ENCODE measurements at places on chromosomes 4 and X.

GRCh38 chrX:73758250-73758649 is 195.3 kb downstream of the CHIC1 start:
- DNase-seq = no peak

- DNase-seq = no peak
Measured at GRCh38 chr4:140096483-140096861, 57.5 kb downstream of the MAML3 start.

DNA sequence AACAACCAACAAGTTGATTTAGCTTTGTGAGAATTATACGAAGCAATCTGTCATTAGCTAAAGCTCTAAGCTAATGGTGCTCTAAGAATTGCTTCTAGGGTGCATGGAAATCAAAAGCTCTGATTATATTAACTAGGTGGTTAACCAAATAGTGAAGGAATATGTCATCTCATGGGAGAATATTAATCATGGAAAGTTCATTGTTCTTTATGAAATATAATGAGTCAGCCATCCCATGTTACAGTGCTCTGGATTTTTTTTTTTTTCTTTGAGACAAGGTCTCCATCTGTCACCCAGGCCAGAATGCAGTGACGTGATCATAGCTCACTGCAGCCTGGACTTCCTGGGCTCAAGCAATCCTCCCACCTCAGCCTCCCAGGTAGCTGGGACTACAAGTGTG is 10.5 kb downstream of the DCAF8L2 start:
- no peak for DNase-seq

DNA sequence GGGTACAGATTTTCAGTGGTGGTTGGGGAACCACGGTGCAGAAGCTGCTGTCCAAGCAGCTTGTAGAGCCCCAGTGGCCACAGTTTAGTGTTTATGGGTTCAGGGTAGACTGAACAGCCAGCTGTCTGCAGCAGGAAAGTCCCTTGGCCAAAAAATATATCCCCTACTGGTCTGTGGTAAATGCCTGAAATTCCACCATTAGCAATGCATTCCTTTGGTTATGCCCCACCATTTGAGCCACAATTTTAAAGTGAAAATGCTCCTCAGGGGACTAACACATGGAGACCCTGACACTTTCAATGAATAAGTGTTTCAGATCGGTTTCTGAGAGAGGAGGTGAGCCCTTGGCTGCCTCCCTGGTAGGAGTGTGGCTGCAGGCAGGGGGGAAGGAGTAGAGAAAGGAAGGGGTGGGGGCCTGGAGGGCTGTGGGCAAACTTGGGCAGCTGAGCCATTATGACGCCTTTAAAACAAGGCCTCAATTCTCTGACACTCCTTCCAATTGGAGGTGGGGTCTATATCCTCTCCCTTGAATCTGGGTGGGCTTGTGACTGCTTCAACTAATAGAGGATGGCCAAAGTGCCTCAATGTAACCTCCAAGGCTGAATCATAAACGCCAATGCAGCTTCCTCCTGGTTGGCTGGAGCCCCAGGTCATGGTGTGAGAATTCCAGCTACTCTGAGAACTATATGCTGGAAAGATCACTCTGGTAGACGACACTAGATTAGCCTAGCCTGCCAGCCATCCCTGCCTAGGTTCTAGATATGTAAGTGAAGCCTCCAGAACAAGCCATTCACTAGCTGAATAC is 75.8 kb upstream of the ATP6AP2 start:
- DNase-seq = no peak

- no peak for DNase-seq
Measured at GRCh38 chr4:80156410-80156809, 40.9 kb upstream of the PRDM8 start.

DNA sequence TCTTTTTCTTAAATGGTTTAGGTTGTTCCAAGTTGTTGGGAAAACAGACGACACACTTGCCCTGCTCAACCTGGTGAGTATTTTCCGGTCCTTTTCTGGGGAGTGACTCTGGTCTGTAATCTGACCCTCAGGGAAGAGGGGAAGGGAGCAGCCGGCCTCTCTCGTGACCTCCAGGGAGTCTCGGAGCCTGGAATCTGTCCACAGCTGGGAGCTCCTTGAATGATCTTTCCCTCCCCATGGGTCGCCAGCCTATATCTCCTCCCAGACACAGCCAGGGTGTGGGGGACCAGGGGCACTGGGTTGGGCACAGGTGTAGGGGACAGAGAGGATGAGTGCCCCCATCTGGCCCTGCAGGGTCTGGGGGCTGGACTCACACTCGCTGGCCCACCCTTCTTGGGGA is 18.9 kb downstream of the TMEM175 start:
- DNase-seq = no peak

DNA sequence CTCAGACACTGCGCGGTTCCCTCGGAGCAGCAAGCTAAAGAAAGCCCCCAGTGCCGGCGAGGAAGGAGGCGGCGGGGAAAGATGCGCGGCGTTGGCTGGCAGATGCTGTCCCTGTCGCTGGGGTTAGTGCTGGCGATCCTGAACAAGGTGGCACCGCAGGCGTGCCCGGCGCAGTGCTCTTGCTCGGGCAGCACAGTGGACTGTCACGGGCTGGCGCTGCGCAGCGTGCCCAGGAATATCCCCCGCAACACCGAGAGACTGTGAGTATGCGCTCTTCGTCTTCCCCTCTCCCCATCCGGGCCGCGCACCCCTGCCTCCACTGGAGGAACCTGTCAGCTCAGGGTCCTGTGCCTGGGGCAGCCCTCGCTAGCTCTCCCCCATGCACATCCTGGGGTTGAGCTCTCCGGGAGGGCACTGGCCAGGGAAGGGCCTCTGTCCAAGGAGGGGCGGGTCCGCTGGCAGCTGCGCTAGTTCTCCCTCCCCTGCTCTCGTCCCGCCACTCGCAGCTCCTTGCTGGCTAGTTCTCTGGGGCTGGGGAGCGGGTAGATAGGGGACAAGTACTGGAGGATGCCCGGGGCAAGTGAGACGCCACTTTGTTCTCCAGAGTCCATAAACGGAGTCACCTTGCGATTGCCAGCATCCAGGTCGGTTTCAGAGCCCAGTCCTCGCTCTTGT is 2.2 kb downstream of the SLIT2 start:
- DNase-seq = no peak

GRCh38 chr4:96164814-96165351 is 325.0 kb downstream of the PDHA2 start:
- no peak for DNase-seq

DNA sequence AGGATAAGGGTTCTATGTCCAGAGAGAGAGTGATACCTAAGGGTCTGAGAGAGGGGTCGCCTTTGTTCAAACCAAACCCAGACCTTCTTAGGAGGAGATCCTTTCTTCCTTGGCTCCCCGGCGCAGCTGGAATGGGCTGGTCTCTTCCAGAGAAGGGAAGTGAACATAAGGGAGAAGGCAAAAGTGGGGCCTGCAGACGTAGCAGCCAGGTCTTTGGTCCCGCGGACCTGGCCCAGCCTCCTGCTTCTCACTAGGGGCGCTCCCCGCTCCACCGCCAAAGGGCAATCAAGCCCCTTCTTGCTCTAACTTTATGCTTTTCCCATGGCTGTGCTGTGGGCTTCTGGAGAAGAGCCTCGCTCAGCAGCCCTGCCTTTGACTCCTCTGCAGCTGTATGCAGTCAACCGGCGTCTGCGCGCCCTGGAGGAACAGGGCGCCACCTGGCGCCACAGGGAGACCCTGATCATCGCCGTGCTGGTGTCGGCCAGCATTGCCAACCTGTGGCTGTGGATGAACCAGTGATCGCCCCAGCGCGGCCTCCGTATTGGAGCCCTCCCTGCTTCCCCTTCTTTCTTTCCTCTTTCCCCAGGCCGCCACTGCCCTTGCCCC is 6.5 kb downstream of the FATE1 start:
- DNase-seq = no peak

GRCh38 chr4:153527690-153528089 is 61.5 kb downstream of the TMEM131L start:
- no peak for DNase-seq

DNA sequence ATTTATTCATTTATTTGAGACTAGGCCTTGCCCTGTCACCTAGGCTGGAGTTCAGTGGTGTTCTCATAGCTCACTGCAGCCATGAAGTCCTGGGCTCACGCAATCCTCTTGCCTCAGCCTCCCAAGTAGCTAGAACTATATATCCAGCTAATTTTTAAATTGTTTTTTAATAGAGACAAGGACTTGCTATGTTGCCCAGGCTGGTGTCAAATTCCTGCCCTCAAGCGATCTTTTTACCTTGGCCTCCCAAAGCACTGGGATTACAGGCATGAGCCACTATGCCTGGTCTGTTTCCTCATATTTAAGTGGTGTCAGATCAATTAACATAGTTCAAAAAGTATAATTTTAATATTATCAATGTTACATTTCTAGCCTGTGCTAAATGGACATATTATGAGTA is 68.5 kb downstream of the AFF1 start:
- DNase-seq = no peak

GRCh38 chrX:21873063-21873775 is 17.4 kb downstream of the YY2 start:
- no peak for DNase-seq

GRCh38 chrX:153416781-153417450 is 5.6 kb downstream of the ZFP92 start:
- no peak for DNase-seq

GRCh38 chr4:42643685-42644084 is 13.2 kb downstream of the ATP8A1 start:
- DNase-seq = no peak

DNA sequence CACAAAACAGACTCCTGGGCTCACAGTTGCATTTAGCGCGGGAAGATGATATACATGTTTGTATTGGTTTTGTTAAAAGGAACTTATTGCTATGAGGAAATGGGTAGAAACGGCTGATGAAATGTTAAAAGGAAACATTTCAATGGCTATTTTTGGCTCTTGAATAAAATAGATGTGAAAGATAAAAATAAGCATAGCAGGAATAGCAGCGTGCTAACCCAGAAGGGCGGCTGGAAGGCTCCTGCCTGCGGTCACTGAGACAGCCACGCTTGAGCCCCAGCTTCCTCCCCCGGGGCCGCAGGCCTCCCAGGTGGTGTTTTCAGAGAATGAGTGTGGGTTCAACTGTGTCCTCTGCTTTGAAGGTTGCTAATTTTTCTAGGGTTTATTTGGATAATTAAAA is 35.0 kb upstream of the CLCN4 start:
- no peak for DNase-seq

DNA sequence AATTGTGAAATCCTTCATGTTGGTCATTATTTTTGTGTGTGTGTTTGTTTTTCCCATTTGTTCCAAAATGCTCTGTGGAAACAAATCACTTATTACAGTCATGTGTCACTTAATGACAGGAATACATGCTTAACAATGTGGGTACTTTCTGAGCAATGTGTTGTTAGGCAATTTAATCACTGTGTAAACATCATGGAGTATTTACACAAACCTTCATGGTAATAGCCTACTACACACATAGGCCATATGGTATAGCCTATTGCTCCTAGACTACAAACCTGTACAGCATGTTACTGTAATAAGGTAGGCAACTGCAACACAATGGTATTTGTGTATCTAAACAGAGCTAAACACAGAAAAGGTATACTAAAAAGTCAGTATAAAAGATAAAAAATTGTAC is 388.9 kb upstream of the PPP1R2C start:
- DNase-seq = no peak

GRCh38 chr4:95694411-95694810 is 145.5 kb upstream of the PDHA2 start:
- no peak for DNase-seq

DNA sequence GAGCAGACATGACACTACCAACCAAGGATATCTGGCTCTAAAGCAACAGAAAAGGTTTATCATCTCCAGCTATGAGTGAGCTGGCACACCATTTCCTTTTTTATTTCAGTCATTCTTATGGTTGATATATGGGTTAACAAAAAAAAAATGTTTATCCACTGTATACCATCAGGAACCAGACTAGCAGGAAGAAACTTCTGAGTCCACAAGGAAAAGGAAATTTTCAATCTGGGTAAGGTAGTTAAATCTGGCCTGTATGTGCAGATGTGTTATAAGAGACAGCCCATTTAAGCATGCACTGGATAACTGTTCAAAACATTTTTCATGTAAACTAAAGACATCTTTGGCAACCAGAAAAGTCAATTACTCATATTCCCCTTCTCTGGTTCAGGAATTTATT is 35.0 kb downstream of the AMMECR1 start:
- no peak for DNase-seq

- no peak for DNase-seq
Measured at GRCh38 chr4:22268350-22269025, 247.4 kb downstream of the ADGRA3 start.

GRCh38 chr4:176838601-176839433 is 46.1 kb upstream of the VEGFC start:
- no peak for DNase-seq

GRCh38 chr4:8850074-8850829 is 21.4 kb downstream of the HMX1 start:
- DNase-seq = no peak

GRCh38 chr4:26050671-26051070 is 136.7 kb downstream of the SMIM20 start:
- no peak for DNase-seq

- no peak for DNase-seq
Measured at GRCh38 chrX:79107891-79108718, 36.4 kb upstream of the GPR174 start.

DNA sequence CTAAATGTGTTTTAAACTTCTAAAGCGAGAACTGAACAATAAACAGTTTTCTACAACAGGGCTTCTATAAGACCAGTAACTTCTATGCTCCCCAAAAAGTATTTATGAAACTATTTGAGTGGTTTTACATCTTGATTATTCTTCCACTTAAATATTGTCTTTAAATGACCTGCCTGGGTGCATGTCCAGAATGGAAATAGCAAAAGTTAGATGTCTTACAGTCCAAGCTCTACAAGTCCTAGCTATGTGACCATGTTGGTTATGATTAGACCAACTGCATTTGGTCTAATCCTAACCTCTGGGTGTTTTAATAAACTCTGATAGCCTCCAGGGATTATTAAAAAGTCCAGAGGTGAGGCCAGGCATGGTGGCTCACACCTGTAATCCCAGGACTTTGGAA is 79.0 kb upstream of the ATXN3L start:
- DNase-seq = no peak

GRCh38 chr4:163048447-163048846 is 118.2 kb downstream of the NAF1 start:
- DNase-seq = no peak

GRCh38 chrX:65781845-65782244 is 114.4 kb downstream of the MSN start:
- DNase-seq = no peak

DNA sequence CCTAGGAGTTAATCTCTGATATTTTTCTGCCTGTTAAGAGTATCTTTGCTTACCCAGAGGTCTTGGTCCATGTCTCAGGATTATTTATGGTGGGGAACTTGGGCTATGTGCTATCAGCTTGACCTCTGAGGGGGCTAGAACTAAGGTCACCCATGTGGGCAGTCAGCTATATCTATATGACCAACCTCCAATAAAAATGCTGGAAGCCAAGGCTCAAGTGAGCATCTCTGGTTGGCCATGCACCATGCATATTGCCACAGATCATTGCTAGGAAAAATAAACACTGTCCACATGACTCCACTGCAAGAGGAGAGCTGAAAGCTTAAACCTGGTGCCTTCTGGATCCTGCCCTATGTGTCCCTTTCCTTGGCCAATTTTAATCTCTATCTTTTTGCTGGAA is 196.5 kb upstream of the SLC7A11 start:
- no peak for DNase-seq
